ENCODE measurements at places on chromosomes 7 and 10. TPM values are rescaled to one million over a fixed set of nuclear protein-coding genes. Genes with fewer than 3 reads are reported as not detected.

- DNase-seq: no peak
Observed at GRCh38 chr7:101719123-101719470, 90.0 kb upstream of the MYL10 start.

- DNase-seq: no peak
Observed at GRCh38 chr10:28730031-28730778, 52.9 kb downstream of the BAMBI start.

DNA sequence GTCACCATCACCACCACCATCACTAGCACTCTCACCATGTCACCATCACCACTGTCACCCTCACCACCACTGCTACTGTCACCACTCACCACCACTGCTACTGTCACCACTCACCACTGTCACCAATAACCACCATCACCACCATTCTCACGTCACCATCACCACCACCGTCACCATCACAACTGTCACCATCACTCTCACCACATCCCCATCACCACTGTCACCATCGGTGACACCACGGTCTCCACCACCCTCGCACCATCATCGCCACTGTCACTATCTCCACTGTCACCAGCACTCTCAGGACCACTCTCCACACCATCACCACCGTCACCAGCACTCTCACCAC lies 130.4 kb downstream of the MAD1L1 start:
- DNase-seq: no peak

- DNase-seq: no peak
Observed at GRCh38 chr10:54131833-54132232, 669.2 kb downstream of the PCDH15 start.

- no peak for DNase-seq
Observed at GRCh38 chr10:59283456-59284091, 78.8 kb downstream of the FAM13C start.

DNA sequence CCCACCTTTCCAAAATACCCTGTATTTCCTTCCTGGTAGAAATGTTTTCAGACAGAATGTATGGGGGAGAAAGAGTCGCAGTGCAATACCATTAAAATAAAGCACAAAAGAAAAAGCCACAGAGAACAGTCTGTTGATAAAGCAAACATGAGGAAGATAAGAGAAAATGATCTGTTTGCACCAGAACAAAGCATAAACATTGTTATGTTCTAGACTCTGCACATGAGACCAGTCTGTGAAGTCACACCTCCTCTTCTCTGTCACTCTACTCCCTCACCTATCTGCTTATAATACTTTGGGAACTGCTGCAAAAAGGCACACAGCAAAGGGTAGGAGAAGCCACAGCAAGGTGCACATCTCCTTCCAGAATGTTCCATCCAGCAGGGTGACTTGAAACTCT lies 67.2 kb upstream of the LRGUK start:
- no peak for DNase-seq

AKR1C8 gene
- total RNA-seq: not detected

DBNL gene
- total RNA-seq: 137 TPM

Measured in omental fat pad (tissue), 4 donors.